PC-9 (cell line): ENCODE measurements at places on chromosomes 3 and 15.

DNA sequence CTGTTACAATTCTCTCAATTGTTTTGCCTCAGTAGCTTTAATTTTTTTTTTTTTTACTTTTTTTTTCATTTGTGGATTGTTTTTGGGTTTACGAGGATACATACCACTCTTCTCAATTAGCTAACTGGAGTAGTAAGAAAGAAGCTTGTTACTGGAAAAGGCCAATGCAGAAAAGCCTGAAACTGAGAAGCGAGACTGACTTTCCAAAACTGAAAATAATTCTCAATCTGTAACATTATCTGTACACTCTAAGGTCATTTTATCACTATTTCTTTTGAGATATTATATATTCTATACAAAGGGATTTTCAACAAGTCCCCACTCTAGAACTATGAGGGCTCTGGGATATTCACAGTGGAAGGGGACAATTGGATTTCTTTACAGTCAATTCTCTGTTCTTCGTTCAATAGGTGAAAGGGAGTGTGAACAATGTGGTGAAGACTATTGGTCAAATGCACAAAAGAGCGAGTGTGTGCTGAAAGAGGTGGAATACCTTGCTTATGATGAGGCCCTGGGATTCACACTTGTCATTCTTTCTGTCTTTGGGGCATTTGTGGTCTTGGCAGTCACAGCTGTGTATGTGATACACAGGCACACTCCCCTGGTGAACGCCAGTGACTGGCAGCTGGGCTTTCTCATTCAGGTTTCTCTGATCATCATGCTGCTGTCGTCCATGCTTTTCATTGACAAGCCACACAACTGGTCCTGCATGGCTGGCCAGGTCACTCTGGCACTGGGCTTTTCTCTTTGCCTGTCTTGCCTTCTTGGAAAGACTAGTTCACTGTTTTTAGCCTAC, 83.9 kb upstream of the KCNAB1 start:
- DNase-seq, result no peak

DNA sequence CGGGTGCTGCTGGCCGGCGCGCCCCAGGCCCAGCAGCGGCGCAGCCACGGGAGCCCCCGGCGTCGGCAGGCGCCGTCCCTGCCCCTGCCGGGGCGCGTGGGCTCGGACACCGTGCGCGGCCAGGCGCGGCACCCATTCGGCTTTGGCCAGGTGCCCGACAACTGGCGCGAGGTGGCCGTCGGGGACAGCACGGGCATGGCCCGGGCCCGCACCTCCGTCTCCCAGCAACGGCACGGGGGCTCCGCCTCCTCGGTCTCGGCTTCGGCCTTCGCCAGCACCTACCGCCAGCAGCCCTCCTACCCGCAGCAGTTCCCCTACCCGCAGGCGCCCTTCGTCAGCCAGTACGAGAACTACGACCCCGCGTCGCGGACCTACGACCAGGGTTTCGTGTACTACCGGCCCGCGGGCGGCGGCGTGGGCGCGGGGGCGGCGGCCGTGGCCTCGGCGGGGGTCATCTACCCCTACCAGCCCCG, 777 bp downstream of the LOXL1 start:
- peak; percentile 73 for DNase-seq

DNA sequence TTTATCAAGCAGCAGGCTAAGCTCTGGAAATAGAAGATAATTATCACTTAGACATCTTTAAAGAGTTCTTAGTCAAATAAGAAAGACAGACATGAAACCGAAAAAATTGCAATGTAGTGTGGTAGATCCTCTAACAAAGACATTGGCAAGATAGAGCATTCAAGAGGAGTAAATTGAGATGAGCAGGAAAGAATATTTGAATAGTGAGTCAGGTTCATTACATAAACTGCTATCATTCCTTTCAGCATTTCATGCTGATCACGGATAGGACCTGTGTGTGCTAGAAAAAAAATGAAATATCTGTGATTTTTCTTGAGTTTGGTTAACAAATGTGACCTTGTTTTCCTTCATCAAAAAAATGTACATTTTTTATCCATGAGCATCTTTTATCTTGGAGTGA, 460.9 kb downstream of the OTOL1 start:
- no peak for DNase-seq

- no peak for DNase-seq
These were observed 7.3 kb downstream of the VILL start for GRCh38 chr3:37997791-37998370.

DNA sequence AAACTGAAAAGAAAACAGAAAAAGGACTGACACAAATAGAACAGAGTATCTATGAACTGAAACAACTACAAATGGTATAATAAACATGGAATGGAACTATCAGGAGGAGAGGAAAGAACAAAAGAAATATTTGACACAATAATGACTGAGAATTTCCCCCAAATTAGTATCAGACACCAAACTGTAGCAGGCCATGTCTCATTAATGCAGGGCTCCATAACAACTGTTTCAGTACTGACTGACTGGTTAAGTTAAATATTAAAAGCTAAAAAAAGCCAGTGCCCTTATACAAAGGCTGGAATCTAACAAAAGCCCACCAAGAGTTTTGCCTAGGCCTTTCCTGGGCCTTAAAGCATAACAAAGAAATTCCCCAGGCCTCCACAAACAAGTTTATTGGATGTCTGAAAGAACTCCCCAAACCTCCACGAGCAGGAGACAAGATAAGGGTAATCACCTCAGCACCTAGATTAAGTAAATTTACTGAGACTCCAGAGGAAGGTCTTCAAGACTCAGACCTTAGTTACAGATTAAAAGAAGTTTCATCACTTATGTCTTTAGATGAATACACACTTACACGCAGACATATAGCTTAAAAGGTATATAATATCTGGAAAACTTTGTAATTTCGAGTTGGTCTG, 45.7 kb downstream of the KPNA1 start:
- no peak for DNase-seq

- DNase-seq, result no peak
These were observed 623.8 kb upstream of the ROBO1 start for GRCh38 chr3:80391573-80391972.

- no peak for DNase-seq
These were observed 115.8 kb downstream of the EPHA3 start for GRCh38 chr3:89223188-89223587.

GRCh38 chr15:59299929-59300617, 72.6 kb downstream of the MYO1E start:
- DNase-seq, result peak; percentile 75

DNA sequence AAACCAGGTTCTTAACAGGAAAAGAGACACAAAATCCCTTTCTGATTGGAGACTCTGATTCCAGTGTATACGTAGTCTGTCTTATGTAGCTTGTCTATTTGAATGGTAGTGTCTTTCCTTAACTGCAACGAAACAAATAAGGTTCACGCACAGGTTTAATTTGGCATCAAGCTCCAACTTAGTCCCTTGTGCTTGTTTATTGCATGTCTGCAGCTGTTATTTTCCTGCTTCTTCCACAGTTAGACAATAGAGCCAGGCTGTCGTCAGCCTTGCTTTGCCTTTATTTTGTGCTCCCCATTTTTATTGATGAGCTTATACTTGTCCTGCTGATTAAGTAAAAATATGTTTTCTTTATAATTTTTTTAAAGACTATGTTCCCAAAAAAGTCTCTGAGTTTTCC, 152.7 kb upstream of the CDIN1 start:
- DNase-seq, result no peak

GRCh38 chr15:42608110-42608531, 32.7 kb downstream of the STARD9 start:
- DNase-seq, result no peak

GRCh38 chr15:90915216-90915807, 12.2 kb downstream of the MAN2A2 start:
- no peak for DNase-seq
